ENCODE measurements at places on chromosomes 6 and 20.

GRCh38 chr6:20907486-20908071, 373.3 kb downstream of the CDKAL1 start:
- no peak for DNase-seq

DNA sequence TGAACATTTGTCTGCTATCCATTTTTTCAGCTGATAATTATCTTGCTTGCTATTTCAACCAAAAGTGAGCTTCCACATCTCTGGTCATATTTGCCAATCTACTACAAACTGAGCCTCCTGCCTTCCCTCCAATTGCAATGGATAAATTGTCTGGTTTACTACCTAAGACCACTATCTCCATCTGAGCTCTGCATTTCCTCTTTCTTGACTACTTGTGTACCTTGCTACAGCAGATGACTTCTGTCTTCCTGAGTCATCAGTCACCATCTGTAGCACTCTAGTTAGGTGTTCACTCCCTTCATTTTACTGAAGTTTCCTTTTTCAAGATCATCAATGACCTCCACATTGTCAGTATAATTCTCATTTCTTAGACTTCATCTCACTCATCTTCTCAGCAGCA, 33.5 kb upstream of the PHIP start:
- DNase-seq = no peak

DNA sequence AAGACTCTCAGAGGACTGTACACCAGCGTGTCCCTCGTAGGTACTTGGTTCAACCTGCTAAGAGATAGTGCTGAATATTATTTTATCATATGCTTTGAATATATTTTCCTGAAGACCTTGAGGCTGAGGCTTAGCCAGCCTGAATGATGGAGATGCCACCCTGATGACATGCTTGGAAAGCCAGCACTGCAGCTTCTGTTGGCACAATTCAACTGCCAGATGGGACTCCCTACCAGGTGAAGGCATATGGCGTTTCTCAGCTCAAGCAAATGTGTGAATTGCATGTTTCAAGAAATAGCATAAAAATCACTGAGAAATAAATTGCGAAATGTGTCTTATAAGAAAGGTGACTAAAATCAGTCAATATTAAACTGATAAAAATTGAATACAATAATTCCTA, 228.1 kb upstream of the CST7 start:
- no peak for DNase-seq

- no peak for DNase-seq
Observed at GRCh38 chr20:25233016-25233772, 14.7 kb upstream of the PYGB start.

- no peak for DNase-seq
Observed at GRCh38 chr6:47810885-47811284, 29.1 kb downstream of the OPN5 start.

DNA sequence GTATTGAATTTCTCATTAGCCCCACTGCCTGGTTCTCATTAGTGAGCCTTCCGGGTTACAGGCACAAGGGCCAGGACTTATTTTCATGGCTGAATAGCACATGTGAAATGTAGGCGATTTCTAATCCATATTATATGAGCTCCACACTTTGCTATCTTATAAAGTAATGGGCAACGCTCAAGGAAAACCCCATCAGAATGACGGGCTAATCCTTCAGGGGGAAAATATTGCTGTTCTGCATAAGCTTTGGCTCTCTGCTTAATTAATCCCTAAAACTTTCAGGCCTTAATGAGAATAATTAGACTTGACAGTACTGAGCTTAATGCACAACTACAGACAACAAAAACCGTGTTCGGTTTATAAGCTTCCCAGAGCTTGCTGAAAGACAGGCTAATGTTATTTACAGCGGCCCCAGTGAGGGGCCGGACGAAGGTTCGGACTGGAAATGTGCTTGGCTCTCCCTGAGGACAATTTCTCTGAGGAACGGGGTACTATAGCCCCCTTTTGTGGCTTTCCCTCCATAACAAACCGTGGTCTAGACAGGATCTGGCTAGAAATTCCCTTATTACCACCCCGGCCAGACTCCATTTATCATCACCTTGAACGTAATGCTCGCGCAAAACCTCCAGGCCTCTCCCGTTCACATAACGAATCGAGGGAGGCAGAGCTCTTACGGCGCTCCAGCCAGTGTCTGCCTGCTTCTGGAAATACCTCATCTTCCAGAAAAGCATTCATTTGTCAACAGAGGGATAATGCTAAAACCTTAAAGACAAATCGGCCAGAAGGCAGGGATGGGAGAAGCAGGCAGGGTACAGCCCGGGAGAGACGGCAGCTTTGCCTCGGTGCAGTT, 164.5 kb downstream of the CD83 start:
- DNase-seq = no peak
